ENCODE measurements at places on chromosomes 11 and 22. TPM values are rescaled to one million over a fixed set of nuclear protein-coding genes. Genes with fewer than 3 reads are reported as not detected.

- no peaks in the 10 kb centered on the region for H3K36me3 ChIP-seq
- no peak for DNase-seq
- no peaks in the 10 kb centered on the region for H3K27me3 ChIP-seq
Measured at GRCh38 chr22:19693981-19694670, 20.2 kb upstream of the SEPTIN5 start.

GRCh38 chr22:30452861-30453260 lies 19.0 kb downstream of the SEC14L3 start:
- no peaks in the 10 kb centered on the region for H3K27me3 ChIP-seq
- no peaks in the 10 kb centered on the region for H3K36me3 ChIP-seq
- DNase-seq: no peak
- no peak overlapping the region for H3K4me3 ChIP-seq
- H3K27ac ChIP-seq: no peak overlapping the region
- H3K4me1 ChIP-seq: no peaks in the 10 kb centered on the region

DNA sequence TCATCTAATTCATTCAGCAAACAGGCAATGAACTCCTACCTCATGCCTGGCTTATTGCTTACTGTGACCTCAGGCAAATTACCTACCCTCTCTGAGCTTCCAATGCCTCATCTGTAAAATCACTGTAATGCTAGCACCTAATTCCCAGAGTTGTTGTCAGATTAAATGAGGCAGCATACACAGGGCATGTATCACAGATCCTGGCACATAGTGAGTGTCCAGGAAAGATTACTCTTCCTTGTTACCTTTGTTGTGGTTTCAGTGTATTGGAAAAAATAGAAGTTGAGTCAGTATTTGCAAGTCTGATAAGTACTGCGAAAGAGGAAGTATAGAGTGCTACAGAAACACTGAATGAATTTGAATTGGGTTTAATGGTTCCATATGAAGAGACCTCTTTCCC lies 26.4 kb upstream of the LRRC55 start:
- H3K36me3 ChIP-seq: no peaks in the 10 kb centered on the region
- peaks cover 4% of the 10 kb centered on the region for H3K4me1 ChIP-seq
- no peak overlapping the region for H3K27ac ChIP-seq
- no peaks in the 10 kb centered on the region for H3K27me3 ChIP-seq

DNA sequence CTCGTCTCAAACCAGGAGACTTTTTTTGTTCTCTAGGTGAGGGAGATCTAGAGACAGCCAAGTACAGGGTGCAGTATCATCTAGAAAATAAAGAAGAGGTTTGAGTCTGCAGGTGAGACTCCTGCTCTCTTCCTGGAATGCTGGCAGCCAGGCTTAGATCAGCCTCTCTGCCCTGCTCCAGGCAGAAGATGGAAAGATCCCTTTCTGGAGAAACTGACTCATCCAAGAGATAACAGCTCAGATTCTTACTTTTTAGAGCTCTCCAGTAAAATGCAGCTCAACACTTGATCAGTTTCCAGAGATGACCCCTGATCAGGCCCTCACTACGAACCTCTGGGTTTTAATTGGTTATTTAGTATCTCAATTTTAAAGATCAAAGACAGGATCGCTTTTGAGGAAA lies 44.6 kb upstream of the EHF start:
- no peaks in the 10 kb centered on the region for H3K27me3 ChIP-seq
- H3K4me1 ChIP-seq: no peaks in the 10 kb centered on the region
- no peak overlapping the region for H3K4me3 ChIP-seq
- H3K36me3 ChIP-seq: no peaks in the 10 kb centered on the region
- H3K27ac ChIP-seq: no peak overlapping the region
- no peak for DNase-seq

GRCh38 chr22:17703811-17704210 lies 65.3 kb downstream of the BCL2L13 start:
- H3K4me3 ChIP-seq: no peak overlapping the region
- peaks cover 5% of the 10 kb centered on the region for H3K4me1 ChIP-seq
- DNase-seq: no peak
- H3K27ac ChIP-seq: no peak overlapping the region
- no peaks in the 10 kb centered on the region for H3K27me3 ChIP-seq

Gene CASP4
- 20.2 TPM for total RNA-seq

Gene MPPED2
- 70.9 TPM for total RNA-seq

Measured in spinal cord (tissue), 10 donors.